ENCODE measurements at places on chromosomes 16 and 17.
A peak's percentile ranks its signal among the peaks of the same experiment; 100 is the strongest.

DNA sequence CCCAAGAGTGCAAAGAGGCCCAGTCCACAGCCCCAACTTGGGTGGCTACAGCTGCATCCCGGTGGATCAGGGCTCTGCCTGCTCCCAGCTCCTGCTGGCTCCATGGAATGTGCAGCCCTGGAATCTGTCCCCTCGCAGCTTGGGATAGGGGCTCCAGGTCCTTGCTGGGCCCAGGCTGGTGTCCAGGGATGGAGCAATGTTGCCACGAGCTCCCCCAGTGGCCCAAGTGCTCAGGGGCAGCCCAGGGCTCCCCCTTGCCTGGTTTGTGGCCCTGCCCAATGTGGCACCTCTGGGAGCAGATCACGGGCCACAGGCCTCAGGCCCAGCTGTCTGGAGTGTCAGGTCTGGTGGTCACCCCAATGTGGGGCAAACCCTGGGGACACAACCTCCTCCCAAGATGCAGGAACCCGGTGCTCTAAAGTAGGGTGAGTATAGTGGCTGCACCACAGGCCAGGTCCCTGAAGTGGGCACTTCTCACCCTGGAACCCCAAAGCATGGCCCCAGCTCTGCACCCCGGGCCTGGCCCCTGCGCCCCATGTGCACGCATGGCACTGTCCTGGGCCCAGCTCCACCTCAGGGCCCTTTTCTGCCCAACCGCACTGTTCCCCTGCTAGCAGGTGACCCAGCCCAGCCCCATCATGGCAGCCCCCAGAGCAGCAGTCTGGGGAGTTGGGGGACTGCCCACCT, 14.8 kb upstream of the DNAH9 start:
- no peaks in the 10 kb centered on the region for H3K36me3 ChIP-seq
- no peak overlapping the region for H3K27ac ChIP-seq
- no peak for DNase-seq
- H3K27me3 ChIP-seq, result no peaks in the 10 kb centered on the region

DNA sequence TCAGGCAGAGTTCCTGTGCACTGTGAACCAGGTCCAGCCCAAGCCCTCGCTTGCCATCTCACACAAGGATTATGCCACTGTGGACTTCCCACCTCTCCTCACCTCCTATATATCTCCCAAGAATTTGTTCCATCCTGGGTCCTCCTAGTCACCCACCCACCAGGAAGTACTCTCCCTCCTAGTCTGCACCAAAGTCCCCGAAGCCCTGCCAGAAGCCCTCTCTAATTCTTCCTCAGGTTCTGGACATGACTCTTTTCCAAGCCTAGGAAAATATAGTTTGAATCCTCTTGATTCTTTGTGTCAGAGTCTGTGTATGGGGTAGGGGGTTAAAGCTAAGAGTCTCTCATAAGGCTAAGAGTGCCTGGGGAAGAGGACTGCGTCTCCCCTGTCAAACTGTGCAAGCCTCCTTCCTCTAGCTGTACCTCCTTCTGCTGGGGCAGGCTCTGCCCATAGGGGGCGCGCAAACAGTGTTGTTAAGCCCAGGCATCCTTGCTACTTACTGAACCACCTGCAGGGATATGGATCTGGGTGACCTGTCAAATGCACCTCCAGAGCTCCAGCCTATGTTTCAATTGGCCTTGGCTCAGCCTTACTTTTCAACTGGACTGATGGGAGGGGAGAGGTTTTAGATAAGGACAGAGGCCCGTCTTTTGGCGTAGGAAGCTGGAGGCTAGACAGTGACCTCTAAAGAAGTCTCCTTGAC, 16.6 kb upstream of the DLX4 start:
- H3K27me3 ChIP-seq, result peaks cover 47% of the 10 kb centered on the region
- no peaks in the 10 kb centered on the region for H3K4me1 ChIP-seq
- peak; percentile 87 for DNase-seq

GRCh38 chr16:48813485-48813884, 203.5 kb upstream of the N4BP1 start:
- no peak for DNase-seq
- H3K27ac ChIP-seq, result no peak overlapping the region
- H3K27me3 ChIP-seq, result peaks cover 28% of the 10 kb centered on the region
- no peak overlapping the region for H3K4me3 ChIP-seq

DNA sequence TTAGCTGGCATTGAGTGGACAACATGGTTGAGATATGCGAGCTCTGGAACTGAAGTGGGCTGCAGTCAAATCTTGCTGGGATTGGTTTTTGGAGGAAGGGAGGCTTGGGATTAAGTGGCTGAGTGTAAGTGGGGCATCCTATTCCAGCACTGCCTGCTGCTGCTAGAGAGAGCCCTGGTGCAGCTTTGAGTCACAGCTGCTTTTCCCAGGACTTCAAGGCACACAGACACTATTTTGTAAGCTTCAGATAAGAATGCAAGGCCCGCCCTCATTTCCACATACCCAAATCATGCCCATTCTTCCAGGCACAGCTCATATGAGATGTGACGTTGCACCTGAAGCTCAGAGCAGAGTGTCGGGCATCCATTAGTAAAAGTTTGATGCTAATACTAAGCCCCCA, 10.2 kb upstream of the MAF start:
- no peak overlapping the region for H3K4me3 ChIP-seq
- peaks cover 5% of the 10 kb centered on the region for H3K4me1 ChIP-seq
- DNase-seq, result no peak
- no peaks in the 10 kb centered on the region for H3K36me3 ChIP-seq
- H3K27ac ChIP-seq, result no peak overlapping the region
- peaks cover 30% of the 10 kb centered on the region for H3K27me3 ChIP-seq

DNA sequence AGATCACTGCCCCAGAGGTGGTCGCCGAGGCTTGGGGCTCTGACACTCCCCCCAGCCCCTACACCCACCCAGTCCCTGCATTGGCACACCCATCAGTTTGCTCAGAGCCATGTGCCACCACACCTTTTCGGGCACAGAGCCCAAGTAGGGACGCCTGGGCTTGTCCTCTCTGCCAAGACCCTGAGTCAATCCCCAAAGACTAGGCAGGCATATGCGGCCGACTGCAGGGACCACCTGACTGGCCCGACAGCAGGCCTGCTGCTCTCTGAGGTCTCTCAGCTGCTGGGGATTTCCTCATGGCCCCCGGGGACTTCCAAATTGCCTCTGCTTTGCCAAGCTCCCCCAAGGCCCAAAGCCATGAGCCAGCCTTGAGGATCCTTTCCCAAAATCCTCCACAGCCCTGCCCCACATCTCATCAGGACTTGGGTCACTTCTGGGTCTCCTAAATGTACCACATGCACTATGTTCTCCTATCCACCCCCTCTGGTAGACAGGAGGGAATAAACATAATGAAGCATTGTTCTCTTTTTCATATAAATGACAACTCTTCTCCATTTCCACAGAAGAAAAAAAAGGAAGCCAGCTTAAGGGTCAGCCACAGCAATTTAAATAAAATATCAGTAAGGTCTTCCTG, 30.6 kb downstream of the MYO18A start:
- no peaks in the 10 kb centered on the region for H3K36me3 ChIP-seq
- peak overlapping the region; percentile 79 for H3K4me3 ChIP-seq
- no peaks in the 10 kb centered on the region for H3K27me3 ChIP-seq
- H3K27ac ChIP-seq, result peak overlapping the region; percentile 83

GRCh38 chr16:89646906-89647305, 10.6 kb downstream of the CHMP1A start:
- peaks cover 25% of the 10 kb centered on the region for H3K36me3 ChIP-seq
- no peak overlapping the region for H3K4me3 ChIP-seq
- no peak for DNase-seq

GRCh38 chr16:82655720-82656490, 29.1 kb downstream of the CDH13 start:
- no peak for DNase-seq
- peaks cover 84% of the 10 kb centered on the region for H3K4me1 ChIP-seq
- no peaks in the 10 kb centered on the region for H3K27me3 ChIP-seq
- H3K4me3 ChIP-seq, result no peak overlapping the region
- H3K27ac ChIP-seq, result peak overlapping the region; percentile 65
- H3K36me3 ChIP-seq, result no peaks in the 10 kb centered on the region

GRCh38 chr17:78672005-78672404, 94.8 kb upstream of the DNAH17 start:
- peak overlapping the region; percentile 37 for H3K27ac ChIP-seq
- peaks cover 5% of the 10 kb centered on the region for H3K36me3 ChIP-seq
- no peak for DNase-seq
- no peak overlapping the region for H3K4me3 ChIP-seq
